ENCODE measurements at places on chromosomes 2 and 18.

GRCh38 chr2:38156436-38156835, 80.5 kb upstream of the CYP1B1 start:
- DNase-seq, result no peak

DNA sequence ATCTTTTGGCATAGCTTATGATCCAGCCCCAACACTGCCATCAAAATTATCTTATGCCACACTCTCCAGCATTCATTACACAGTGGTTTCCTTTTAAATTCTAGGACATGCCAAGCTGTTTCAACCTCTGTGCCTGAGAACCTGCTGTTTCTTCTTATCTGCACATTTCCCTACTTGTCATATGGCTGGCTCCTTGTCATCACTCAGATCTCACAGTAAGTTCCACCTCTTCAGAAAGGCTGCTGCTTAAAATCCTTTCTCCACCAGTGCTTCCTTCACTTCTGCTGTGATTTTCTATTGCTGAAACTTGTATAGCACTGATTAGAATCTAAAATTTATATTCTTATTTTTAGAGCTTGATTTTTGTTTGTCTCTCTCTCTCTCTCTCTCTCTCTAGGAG, 43.4 kb downstream of the MC4R start:
- no peak for DNase-seq

DNA sequence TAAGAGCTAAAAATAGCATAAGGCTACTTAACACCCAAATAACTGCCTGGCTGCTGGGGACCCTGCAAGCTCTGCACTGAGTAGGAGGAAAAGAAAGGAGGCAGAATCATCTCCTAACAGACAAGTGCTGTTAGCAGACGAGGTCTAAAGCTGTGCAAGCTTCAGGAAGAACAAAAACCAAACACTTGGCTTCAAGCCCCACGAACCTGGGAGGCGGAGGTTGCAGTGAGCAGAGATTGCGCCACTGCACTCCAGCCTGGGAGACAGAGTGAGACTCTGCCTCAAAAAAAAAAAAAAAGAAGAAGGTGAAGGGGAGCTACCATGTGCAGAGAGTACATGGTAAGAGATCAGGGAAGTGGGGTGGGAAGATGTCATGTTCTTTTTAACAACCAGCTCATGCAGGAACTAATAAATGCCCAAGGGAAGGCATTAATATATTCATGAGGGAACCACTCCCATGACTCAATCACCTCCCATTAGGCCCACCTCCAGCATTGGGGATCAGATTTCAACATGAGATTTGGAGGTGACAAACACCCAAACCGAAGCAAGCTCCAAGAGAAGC, 28.8 kb upstream of the INO80C start:
- no peak for DNase-seq

GRCh38 chr2:233482616-233483015, 84.0 kb downstream of the USP40 start:
- no peak for DNase-seq

DNA sequence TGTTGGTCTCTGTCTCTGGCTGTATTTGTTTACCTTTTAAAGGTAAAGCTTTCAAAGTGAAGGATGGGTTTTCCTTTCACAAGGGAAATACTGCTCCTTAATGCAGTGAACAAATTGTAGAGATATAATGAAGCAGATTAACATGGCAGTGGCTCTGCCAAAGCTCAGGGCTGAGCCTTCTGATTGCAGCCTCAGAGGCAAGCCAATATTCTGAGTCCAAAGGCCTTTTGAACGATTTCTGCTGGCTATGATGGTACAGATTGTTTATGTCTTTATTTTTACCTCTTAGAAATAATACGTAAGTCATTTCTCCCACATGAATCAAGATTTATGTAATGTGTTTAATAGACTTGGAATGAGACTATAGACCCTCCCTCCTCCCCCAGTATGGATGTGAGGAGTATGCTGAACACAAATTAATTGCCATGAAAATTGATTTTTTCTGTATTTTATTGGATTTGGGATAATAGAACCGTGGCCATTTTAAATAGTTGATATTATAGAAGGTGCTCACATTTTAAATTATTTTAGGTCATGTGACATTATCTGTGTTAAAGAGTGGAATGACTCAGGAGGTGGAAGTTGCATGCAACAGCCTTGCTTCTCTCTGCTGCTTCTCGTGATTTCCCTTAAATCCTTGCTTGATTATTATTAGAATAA, 772 bp downstream of the SCN2A start:
- DNase-seq, result no peak

DNA sequence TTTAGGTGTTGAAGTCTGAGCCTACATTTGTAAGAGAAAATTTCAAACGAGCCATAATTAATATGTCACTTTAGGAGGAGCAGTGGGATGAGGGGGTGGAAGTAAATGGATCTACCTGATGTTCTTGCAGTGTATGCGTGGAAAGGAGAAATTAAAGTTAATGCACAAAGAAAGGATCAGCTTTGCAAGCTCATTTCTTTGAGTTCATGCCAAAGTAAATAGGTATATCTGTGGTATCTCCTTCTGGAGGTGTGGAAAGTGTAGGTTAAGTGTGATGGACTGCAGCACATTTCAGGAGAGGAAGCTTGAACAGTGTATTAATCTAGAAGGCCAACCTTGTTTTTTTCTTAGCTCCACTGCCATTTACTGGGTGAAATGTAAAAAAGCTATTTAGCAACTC, 307.5 kb upstream of the ZEB2 start:
- DNase-seq, result no peak

DNA sequence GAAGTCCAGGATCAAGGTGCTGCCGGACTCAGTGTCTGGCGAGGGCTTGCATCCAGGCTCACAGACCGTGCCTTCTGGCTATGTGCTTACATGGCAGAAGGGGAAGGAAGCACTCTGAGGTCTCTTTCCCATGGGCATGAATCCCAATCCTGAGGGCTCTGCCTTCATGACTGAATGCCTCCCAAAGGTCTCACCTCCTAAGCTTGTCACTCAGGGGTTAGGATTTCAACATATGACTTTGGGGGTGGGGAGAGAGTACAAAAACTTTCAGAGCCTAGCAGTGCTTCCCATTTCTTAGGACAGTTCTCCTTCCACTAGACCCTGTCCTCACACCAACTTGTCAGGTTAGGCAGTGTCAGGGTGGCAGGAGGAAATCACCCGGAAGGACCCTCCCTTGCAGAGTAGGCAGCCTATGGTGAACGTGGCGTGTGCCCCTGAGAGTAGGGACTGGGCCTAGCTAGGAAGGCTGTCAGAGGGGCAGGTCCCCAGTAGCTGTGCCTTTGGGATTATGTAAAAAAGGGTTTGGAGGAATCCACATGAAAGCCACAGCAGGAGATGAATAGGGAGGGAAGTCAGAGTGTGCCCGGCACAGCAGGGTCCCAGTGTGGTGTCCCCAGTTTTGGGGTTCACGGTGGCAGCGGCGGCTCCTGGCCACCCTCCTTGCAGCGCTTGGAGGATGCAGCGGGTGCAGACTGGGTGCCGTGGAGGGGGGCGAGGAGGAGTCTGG, 233.3 kb downstream of the LDLRAD4 start:
- DNase-seq, result no peak

GRCh38 chr2:235220331-235220730, 268.5 kb downstream of the SH3BP4 start:
- no peak for DNase-seq

DNA sequence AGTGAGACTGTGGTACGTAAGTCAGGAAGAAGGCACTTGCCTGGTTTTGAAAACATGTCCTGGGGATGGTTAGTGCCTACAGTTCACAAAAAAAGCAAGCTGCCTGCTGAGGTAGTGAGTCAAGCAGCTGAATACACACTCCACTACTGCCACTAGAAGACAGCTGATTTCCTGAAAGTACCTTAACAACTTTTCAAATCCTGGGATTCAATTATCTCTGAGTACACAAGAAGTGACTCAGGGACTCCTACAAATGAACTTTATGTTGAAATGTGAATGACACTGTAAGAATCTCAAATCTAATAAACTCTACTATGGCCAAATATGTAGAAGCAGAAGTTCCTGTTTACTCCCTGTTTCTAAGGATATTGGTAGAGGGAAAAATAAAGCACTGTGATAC, 58.0 kb upstream of the ARL5A start:
- no peak for DNase-seq

DNA sequence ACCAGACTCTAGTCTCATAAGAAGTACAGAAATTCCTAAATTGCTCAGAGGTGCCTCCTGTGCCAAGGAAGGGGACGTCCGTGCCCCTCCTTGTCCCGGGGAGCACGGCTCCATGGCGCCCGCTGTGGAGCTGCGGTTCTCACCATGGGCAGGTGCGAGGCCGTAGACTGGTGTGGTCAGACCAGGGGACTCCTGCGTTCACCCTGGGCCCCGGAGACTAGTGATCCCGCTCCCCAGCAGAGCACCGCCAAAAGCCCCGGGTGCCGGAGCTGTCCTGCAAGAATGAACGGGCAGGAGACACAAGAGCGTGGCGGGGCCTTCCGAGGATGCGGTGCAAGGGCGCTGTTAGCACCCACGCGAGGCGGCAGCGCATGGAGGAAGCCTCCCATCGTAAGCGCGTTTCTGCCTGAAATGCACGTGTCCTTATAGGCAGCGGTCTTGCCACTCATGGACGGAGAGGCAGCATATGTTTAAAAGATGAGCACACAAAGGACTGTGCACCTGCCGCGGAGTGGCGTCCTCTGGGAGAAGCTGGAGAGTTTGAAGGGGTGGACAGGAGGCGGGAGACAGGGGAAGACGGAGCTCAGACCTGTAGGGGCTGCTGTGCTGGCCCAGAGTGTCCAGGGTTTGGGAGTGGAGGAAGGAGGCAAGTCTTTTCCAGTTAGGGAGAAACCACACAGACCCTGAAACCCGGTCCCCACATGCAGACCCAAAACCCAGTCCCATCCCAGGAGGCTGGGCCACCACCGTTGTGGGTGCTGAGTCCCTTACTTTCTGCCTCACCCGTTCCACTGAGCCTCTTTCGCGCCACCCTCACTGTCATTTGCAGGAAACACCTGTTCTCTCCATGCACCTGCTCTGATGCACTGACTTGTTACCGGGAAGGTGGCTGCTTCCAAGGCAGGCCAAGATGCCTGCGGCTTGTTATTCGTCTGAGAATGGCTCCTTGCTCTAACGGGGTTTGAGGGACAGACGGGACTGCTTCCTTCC, 7.5 kb upstream of the KCNG2 start:
- DNase-seq, result no peak

- peak; percentile 58 for DNase-seq
These were observed at the start of gene DGKD for GRCh38 chr2:233353769-233354499. DGKD (plus strand) TSS chr2:233354494; CDS start chr2:233354519, 25 bp downstream.

DNA sequence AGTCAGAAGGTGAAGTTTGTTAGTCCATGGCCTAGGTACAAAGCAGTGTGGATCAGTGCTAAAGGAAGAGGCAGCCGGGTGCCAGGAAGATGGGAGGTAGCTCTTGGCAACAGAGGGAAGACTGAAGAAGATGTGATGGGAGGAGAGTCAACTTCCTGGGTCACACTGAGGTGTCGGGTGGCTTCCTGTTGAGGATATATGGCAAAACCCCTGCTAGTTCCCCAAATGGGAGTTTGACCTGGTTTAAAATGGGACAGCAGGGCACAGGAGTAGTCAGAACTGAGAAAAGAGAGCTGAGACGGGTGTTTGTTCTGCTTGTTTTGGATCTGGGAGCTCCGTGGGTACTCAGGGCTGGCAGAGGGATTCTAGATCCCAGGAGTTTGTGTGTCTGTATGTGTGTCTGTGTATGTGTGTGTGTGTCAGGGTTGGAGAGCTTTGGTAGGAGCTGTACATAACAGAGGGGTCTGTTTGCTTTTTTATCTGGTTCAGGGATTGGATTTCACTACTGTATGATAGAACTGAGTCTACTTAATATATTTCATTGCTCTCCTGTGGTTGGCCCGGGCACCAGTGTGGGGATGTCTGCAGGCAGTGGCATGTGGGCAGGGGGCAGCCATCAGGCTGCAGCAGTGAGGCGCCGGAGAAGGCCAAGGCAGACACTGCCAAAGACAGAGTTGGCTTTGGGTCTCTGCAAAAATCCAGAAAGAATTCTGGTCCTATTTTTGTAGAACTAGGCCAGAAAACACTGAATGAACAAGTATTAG, 17.1 kb downstream of the MXD1 start:
- DNase-seq, result no peak

DNA sequence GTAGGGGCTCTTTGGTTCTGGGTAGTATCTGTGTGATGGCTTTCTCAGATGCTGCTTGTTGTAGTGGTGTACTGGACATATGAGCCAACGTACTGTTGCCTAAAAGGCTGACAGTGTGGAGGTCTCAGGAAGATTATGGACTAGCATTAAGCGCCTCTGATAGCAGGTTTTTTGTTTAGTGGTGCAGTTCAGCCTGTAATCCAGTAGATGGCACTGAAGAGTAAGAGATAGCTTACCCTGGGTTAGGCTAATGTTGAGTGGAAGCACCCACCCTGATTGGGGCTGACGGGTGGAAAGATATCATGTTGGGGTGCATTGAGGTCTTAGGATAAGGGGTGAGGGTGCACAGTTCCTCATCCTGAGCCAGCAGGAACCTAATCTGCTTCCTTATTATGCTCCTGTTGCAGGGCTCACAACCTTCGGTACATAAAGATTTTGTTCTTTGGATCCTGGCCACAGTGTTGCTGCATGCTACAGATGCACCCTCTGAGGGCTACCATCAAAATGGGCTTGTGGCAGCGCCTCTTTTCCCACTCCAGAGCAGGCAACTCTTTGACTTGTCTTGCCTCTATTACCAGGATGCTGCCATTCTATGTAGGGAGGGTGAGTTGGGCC, 79.6 kb downstream of the MSTN start:
- no peak for DNase-seq

All from stimulated activated CD4-positive, alpha-beta T cell treated with anti-CD3 and anti-CD28 coated beads, TNF-alpha, amount 100 ng/mL, for 4 hours (primary cell).